GM23248 (cell line): ENCODE measurements at places on chromosomes 6 and 20. TPM values are rescaled to one million over a fixed set of nuclear protein-coding genes. Genes with fewer than 3 reads are reported as not detected.

GRCh38 chr6:99099243-99099642 is 151.5 kb upstream of the FBXL4 start:
- no peak for DNase-seq

- no peak for DNase-seq
Measured at GRCh38 chr20:32449057-32449889, 91.1 kb downstream of the ASXL1 start.

DNA sequence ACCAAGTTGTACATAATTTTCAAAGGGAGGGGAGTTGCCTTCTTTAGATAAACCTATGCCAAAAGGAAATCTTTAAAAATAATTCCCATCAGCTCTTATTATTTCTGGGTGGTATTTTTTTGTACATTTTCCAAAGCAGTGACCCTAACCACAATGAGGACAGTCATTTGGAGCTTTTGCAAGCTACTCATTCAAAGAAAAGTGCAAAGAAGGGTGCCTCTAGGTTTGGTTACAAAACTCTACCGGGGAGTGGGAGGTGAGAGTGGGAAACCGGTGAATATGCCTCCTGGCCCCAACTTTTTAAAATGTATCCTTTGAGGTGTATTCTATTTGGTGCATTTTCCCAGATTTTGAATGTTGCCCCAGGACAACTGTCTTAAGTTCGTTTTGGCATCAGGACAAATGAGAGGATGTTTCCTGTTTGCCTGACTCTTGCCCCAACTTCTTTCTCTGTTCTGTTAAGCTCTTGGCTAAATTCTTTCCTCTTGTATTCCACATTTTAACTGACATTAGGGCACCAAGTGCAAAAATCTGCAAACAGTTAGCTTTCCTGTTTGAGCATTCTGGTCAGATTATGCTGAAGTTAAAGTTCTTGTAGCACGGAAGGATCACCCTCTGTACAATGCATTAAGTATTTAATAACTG is 78.9 kb downstream of the SLX4IP start:
- peak; percentile 50 for DNase-seq

DNA sequence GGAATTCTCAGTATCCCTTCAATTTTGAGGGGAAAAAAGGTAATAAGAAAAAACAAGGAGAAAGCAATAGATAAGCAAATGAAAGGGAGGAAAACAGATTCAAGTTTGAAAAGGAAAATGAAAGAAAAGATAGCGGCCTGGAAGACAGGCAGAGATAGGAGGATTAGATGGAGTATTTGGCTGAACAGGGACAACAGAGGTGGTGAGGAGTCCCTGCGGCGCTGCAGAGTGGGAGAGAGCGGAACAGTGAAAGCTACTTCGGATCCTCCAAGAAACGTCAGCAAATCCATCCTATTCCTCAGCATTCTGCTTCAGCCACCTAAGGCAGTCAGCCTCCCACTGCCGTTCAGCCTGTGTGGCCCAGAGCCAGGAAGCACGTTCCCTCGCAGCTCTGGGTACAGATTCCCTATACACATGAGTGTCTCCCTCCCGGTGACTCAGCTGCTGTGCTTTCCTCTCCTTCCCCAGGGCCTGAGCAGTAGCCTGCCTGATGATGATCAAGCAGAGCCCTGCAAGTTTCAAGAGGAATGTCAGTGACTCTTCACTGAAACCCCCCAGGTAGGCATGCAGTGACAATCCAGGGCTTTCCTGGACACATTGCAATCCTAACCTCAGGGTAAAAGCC is 43.4 kb upstream of the CDYL start:
- peak; percentile 99 for DNase-seq

Gene BTBD3
- 30.5 and 33.8 TPM in 2 replicates for total RNA-seq

Gene IYD
- total RNA-seq: not detected in 2 replicates
